ENCODE measurements at places on chromosomes 4 and X. TPM values are rescaled to one million over a fixed set of nuclear protein-coding genes. Genes with fewer than 3 reads are reported as not detected.

DNA sequence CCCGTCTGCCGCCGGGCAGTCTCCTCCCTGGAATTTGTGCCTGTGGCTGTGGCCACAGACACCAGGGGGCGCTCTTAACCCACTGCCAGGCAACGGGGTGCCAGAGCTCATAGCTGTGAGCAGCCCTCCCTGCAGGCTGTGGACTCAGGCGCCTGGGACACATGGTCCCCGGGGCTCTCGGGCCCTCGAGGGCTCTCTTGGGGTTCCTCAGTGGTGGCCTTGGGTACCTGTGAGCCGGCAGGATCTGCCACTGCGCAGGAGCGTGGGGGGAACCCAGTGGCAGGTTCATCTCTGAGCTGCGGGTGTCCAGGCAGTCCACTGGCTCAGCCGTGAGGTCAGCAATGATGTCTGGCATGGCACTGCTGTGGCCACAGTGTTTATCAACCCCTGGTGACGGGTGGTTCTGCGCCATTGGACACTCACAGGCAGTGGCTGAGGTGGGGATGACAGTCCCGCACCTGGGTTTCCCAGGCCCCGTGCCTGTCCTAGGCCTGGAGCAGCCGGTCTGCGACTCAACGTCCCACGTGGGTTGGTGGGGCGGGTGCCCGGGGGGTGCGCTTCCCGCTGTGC is 37.2 kb downstream of the PCGF3 start:
- no peak overlapping the region for H3K27ac ChIP-seq
- H3K36me3 ChIP-seq: peaks cover 17% of the 10 kb centered on the region
- no peaks in the 10 kb centered on the region for H3K4me1 ChIP-seq

The TAF7L gene
- total RNA-seq: 0.11 TPM

The GAGE12F gene
- not detected for total RNA-seq

GRCh38 chr4:123659262-123659661 is 262.7 kb downstream of the SPRY1 start:
- H3K4me3 ChIP-seq: no peak overlapping the region
- peaks cover 11% of the 10 kb centered on the region for H3K4me1 ChIP-seq
- no peak for DNase-seq
- H3K27ac ChIP-seq: no peak overlapping the region

The MAGEA6 gene
- not detected for total RNA-seq

The PCSK1N gene
- total RNA-seq: 0.23 TPM

The GPR34 gene
- not detected for total RNA-seq

GRCh38 chrX:24494647-24495075 is 29.6 kb downstream of the PDK3 start:
- no peaks in the 10 kb centered on the region for H3K27me3 ChIP-seq
- DNase-seq: no peak
- H3K27ac ChIP-seq: peak overlapping the region; percentile 16
- H3K4me3 ChIP-seq: no peak overlapping the region
- peaks cover 16% of the 10 kb centered on the region for H3K36me3 ChIP-seq

The SMIM10 gene
- total RNA-seq: 1.8 TPM

The UGT2B17 gene
- not detected for total RNA-seq

The CD40LG gene
- 123 TPM for total RNA-seq

GRCh38 chr4:32658019-32658418 is 1937.8 kb downstream of the PCDH7 start:
- no peaks in the 10 kb centered on the region for H3K4me1 ChIP-seq
- no peak overlapping the region for H3K4me3 ChIP-seq
- H3K36me3 ChIP-seq: no peaks in the 10 kb centered on the region
- no peak overlapping the region for H3K27ac ChIP-seq

- DNase-seq: no peak
- no peak overlapping the region for H3K4me3 ChIP-seq
- H3K27me3 ChIP-seq: peaks cover 3% of the 10 kb centered on the region
Observed at GRCh38 chrX:69493193-69493592, 10.9 kb upstream of the NALF2 start.

The HSPA4L gene
- 5.0 TPM for total RNA-seq

- H3K36me3 ChIP-seq: no peaks in the 10 kb centered on the region
- peaks cover 36% of the 10 kb centered on the region for H3K27me3 ChIP-seq
- DNase-seq: no peak
- no peaks in the 10 kb centered on the region for H3K4me1 ChIP-seq
Observed at GRCh38 chrX:31268359-31268758, 196.5 kb upstream of the FTHL17 start.

DNA sequence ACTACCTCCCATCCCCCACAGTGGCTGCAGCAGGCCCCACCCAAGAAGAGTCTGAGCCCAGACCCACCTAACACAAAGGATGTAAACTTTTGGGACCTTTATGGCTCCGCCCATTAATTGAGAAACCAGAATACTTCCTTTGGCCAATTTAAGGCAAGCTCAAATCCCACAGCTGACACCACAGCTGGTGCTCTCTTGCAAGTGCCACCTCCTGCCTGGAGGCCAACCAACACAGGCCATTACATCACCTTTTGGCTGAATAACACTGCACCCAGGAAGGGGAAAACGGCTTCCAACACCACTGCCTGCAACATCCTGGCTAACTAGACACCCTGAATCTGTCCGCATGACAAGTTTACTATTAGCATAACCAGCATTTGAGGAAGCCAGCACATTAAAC is 248.8 kb downstream of the PRDM5 start:
- H3K27ac ChIP-seq: no peak overlapping the region
- DNase-seq: no peak
- H3K4me1 ChIP-seq: no peaks in the 10 kb centered on the region

- H3K4me3 ChIP-seq: no peak overlapping the region
- H3K27ac ChIP-seq: no peak overlapping the region
- no peak for DNase-seq
- H3K4me1 ChIP-seq: no peaks in the 10 kb centered on the region
- peaks cover 10% of the 10 kb centered on the region for H3K27me3 ChIP-seq
- no peaks in the 10 kb centered on the region for H3K36me3 ChIP-seq
Observed at GRCh38 chr4:76709772-76710090, 188.2 kb downstream of the SOWAHB start.

DNA sequence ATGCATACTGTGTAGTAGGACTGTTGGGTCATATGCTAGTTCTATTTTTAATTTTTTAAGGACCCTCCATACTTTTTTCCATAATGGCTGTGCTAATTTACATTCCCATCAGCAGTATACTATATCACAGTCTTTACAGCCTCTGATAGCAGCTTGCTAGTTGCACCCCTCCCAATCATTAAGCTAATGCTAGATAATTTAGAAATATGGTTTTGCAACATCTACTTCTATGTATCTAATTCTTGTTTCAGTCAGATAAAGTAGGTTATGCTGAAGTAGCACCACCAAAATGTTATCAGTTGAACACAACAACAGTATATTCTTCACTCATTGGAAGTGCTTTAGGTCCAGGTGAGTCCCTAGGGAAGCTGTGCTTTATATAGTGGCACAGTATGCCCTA is 522.7 kb upstream of the HTR2C start:
- DNase-seq: no peak
- no peak overlapping the region for H3K4me3 ChIP-seq
- H3K27me3 ChIP-seq: no peaks in the 10 kb centered on the region
- H3K4me1 ChIP-seq: no peaks in the 10 kb centered on the region
- no peak overlapping the region for H3K27ac ChIP-seq
- no peaks in the 10 kb centered on the region for H3K36me3 ChIP-seq

DNA sequence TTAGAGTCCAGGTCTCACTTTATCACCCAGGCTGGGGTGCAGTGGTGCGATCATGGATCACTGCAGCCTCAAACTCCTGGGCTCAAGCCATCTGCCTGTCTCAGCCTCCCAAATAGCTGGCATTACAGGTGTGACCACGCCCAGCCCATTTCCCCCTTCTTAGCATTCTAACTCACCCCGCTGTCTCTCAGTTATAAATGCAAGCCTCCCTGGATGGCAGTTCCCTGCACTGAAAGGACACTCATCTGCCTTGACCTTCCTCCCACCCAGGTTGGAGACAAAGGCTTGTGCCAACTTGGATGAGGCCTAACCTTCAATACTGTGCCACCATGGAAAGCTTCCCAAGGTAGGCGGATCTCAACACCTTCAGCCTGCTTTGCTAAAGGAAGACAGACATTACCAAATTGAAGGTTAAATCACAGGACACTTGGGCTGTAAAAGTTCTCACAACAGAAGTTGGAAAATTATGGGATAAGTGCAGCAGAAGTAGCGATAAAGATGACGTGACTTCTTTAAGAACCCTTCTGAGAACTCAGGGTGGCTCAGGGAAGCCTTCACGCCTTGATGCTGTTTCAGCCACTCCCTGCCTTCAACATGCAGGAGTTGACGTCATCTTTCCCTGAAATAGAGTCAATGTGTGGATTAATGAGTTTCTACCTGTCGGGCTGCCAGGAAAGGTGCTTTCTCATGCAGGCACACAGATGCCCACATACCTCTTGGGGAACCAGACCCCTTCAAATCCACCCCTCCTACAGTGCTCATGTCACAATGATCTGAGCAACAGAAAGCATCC is 10.6 kb upstream of the GPM6B start:
- no peaks in the 10 kb centered on the region for H3K27me3 ChIP-seq
- no peaks in the 10 kb centered on the region for H3K36me3 ChIP-seq
- H3K27ac ChIP-seq: no peak overlapping the region
- DNase-seq: no peak
- no peak overlapping the region for H3K4me3 ChIP-seq

DNA sequence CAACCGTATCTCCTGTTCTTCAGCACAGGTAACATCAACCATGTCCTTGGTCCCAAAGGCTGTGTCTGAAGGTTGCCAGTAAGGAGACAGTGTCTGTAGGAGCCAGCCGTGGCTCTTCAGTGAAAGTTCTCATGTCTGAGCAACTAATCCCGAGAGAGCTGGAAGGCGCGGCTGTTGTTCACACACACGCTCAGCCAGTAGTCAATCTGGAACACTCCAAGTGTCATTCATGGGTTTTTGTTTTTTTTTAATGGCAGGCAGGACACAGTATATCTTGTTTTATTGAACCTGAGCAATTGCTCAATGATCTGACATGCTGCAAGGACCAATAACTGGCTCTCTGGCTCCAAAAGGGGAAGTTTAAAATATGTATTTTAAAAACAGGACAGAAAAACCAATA is 48.4 kb upstream of the MAP3K15 start:
- no peak for DNase-seq
- H3K27me3 ChIP-seq: no peaks in the 10 kb centered on the region
- no peak overlapping the region for H3K4me3 ChIP-seq
- H3K36me3 ChIP-seq: peaks cover 34% of the 10 kb centered on the region

GRCh38 chr4:118936406-118936805 is 47.8 kb downstream of the SYNPO2 start:
- no peak for DNase-seq
- H3K36me3 ChIP-seq: no peaks in the 10 kb centered on the region
- no peak overlapping the region for H3K27ac ChIP-seq

Measured in activated T-helper 2 cell treated with anti-CD3 and anti-CD28 coated beads, Interferon-gamma antibody, Interleukin-2, Interleukin-4, amounts not matched to agents 10 μg/mL and 5 μg/mL and 100 μg/mL, durations not matched to agents 14 hours and 24 hours and 36 hours (primary cell).